ENCODE measurements at places on chromosomes 7 and 10. TPM values are rescaled to one million over a fixed set of nuclear protein-coding genes. Genes with fewer than 3 reads are reported as not detected.

DNA sequence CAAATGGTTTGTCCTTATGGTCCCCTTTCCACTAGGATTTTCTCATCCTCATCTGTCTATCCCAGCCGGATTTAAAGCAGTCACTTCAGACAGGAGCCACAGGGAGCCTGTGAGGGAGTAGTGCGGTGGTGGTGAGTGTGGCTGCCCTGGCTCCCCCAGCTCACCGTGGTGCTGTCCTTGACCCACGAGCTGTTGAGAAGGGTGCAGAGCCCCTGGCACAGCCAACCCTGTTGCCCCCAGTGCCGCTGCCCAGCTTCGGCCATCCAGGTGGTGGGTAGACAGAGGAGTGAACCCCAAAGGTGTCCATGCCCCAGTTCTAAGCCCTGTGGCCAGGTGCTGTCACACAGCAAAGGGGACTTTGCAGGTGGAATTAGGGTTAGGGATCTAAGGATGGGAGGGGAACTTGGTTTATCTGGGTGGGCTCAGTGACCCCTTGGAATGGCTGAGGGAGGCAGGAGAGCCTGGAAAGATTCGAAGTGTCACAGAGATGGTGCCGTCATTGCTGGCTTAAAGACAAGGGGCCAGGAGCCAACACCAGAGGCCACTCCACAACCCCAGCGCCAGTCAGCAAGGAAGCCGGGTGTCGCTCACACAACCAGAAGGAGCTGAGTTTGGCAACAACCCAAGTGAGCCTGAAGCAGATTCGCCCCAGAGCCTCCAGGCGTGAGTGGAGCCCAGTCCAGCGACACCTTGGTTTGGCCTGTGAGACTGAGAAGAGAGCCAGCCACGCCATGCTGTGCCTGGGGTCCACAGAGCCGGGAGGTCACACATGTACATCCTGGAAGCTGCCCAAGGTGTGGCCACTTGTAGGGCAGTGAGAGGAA is 142.4 kb downstream of the ADCY1 start:
- no peaks in the 10 kb centered on the region for H3K4me1 ChIP-seq
- no peaks in the 10 kb centered on the region for H3K36me3 ChIP-seq
- no peaks in the 10 kb centered on the region for H3K27me3 ChIP-seq

DNA sequence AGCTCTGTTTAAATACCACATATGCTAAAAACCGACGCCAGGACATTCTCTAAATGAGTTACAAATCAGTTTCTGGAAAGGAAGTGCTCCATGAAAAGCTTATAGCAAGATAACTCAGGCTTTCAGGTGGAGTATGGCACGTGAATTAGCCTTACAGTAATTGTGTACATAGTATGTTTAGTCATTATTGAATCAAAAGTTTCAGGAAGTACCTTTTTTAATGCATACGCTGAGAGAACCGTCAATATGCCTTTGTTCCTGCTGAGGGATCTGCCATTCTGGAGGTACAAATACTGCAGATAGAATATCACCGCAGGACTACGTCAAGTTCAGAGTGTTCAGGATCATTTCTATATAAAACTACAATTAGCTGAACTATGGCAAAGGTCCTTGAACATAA is 45.7 kb downstream of the ANKMY2 start:
- H3K4me1 ChIP-seq, result no peaks in the 10 kb centered on the region
- no peak for DNase-seq
- peaks cover 5% of the 10 kb centered on the region for H3K36me3 ChIP-seq

DNA sequence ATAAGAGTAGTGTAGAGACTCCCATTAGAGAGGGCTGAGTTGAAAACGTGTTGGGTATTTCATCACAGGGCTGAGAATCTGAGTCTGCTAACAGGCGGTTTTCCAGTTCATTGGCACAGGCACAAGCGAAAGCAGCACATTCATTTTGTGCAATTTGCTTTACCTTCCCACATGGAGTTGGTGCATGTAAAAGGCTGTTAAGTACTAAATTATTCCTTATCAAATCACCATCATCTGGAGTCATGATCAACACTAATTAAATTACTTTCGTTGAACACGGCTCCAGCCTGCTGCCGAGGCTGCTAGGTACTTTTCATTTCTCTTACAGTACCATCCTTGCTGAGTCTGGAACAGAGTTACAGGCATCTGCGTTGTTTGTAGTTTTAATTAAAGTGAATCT is 43.8 kb downstream of the ETV1 start:
- no peaks in the 10 kb centered on the region for H3K36me3 ChIP-seq
- H3K4me1 ChIP-seq, result no peaks in the 10 kb centered on the region
- H3K27me3 ChIP-seq, result no peaks in the 10 kb centered on the region
- H3K27ac ChIP-seq, result no peak overlapping the region

- H3K36me3 ChIP-seq, result no peaks in the 10 kb centered on the region
- H3K4me3 ChIP-seq, result no peak overlapping the region
- peaks cover 67% of the 10 kb centered on the region for H3K27me3 ChIP-seq
- peaks cover 7% of the 10 kb centered on the region for H3K4me1 ChIP-seq
- H3K27ac ChIP-seq, result no peak overlapping the region
These were observed 28.2 kb upstream of the PAX2 start for GRCh38 chr10:100717166-100717565.

- H3K4me1 ChIP-seq, result peaks cover 19% of the 10 kb centered on the region
- H3K27ac ChIP-seq, result peak overlapping the region; percentile 66
- H3K4me3 ChIP-seq, result no peak overlapping the region
- DNase-seq, result peak; percentile 55
- H3K27me3 ChIP-seq, result no peaks in the 10 kb centered on the region
- no peaks in the 10 kb centered on the region for H3K36me3 ChIP-seq
These were observed 183.6 kb downstream of the LRRC4 start for GRCh38 chr7:127847641-127848040.

DNA sequence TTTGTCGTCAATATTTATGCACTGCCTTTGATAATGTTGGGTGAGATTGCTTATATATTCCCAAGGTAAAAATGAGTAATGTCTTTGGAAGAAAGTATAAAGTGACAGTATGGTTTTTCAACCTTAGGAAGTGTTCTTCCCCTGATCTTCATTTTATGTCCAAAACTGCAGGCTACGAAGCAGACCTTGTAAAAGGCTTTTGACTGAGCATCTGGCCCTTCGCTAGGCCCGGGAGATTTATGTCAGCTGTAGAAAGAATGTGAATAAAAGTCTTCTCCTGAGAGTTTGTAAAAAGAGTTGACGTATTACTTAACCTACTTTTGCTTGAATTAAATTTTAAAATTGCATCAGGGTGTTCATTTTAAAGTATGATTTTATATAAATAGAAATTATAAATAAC is 116.8 kb downstream of the CPED1 start:
- H3K27me3 ChIP-seq, result no peaks in the 10 kb centered on the region
- H3K4me3 ChIP-seq, result no peak overlapping the region
- DNase-seq, result no peak

DNA sequence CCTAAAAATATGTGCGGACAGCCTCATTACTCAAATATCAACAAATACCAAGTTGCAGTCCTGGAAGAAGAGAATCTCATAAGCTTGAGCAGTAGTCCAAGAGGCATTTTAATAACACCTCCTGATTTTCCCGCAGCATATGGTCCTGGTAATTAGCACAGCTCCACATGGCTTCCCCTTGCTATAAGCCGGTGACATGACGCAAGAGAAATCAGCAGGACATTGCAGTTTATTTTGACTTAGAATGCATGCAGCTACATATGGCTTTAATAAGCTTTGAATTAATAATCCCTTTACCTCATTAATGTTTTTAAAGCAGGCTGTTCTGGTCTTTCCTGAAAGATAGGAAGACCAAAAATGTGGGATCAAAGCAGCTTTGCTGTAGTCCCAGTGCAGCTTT is 137.6 kb downstream of the RAMP3 start:
- H3K36me3 ChIP-seq, result no peaks in the 10 kb centered on the region
- H3K27me3 ChIP-seq, result no peaks in the 10 kb centered on the region
- no peak for DNase-seq

DNA sequence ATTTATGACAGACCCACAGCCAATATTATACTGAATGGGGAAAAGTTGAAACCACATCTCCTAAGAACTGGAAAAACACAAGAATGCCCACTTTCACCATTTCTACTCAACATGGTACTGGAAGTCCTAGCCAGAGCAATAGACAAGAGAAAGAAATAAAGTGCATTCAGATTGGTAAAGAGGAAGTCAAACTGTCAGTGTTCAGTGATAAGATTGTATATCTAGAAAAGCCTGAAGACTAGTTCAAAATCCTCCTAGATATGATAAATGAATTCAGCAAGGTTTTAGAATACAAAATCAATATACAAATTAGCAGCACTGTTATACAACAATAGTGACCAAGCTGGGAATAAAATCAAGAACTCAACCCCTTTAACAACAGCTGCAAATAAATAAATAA is 6.9 kb upstream of the ZNF138 start:
- H3K27me3 ChIP-seq, result no peaks in the 10 kb centered on the region
- no peak overlapping the region for H3K4me3 ChIP-seq
- no peaks in the 10 kb centered on the region for H3K36me3 ChIP-seq
- H3K4me1 ChIP-seq, result no peaks in the 10 kb centered on the region
- DNase-seq, result no peak
- H3K27ac ChIP-seq, result no peak overlapping the region

DNA sequence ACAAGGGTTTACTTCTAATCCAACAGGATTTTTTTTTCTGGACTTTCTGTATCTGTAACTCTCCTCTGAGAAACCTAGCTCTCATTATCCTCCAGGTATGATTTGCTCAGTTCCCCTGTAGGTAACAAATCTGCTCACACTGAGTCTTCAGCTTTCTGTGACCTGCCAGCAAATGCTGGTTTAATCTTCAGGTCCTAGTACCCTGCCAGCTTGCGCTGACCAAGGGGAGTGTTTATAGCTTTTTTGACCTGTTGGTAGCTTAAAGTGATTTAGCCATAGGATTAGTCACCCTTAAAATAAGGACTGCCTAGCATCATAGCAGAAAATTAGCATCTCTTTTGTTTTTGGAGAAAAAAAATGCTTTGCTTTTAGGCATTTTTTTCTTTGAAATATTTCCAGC is 22.4 kb downstream of the SND1 start:
- H3K4me1 ChIP-seq, result no peaks in the 10 kb centered on the region
- H3K27ac ChIP-seq, result no peak overlapping the region
- no peak overlapping the region for H3K4me3 ChIP-seq
- no peaks in the 10 kb centered on the region for H3K27me3 ChIP-seq
- DNase-seq, result no peak

DNA sequence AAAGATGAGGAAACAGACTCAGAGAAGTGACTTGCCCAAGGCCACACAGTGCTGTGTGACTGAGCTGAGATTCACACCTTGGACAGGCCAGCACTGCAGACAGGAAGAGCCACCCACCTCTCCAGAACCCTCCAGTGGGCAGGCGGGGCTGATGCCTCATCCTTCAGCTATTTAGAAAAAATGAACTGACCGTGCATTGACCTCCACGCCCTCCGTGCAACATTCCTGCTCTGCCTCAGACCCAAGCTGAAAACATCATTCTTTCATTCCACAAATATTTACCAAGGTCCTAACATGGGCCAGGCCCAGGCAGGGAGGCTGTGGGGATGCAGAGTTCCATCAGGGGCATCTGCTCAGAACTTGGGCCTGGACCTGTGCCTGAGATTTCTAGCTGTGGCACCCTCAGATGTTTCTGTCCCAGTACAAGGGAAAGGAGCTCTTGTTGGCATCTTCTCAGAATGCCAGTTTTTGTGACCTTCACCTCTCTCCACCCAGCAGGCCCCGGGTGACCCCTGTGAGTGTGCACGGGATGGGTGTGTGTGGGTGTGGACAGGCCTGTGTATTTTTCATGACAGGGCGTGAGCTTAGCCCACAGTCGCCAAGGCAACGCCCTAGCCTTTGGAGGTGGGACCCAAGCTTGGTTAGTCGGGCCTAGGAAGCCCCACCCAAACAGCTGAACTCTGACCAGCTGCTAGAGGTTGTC is 6.5 kb downstream of the VSIR start:
- no peaks in the 10 kb centered on the region for H3K36me3 ChIP-seq
- peak; percentile 84 for DNase-seq
- H3K27me3 ChIP-seq, result no peaks in the 10 kb centered on the region
- H3K4me1 ChIP-seq, result peaks cover 7% of the 10 kb centered on the region
- peak overlapping the region; percentile 94 for H3K27ac ChIP-seq

DNA sequence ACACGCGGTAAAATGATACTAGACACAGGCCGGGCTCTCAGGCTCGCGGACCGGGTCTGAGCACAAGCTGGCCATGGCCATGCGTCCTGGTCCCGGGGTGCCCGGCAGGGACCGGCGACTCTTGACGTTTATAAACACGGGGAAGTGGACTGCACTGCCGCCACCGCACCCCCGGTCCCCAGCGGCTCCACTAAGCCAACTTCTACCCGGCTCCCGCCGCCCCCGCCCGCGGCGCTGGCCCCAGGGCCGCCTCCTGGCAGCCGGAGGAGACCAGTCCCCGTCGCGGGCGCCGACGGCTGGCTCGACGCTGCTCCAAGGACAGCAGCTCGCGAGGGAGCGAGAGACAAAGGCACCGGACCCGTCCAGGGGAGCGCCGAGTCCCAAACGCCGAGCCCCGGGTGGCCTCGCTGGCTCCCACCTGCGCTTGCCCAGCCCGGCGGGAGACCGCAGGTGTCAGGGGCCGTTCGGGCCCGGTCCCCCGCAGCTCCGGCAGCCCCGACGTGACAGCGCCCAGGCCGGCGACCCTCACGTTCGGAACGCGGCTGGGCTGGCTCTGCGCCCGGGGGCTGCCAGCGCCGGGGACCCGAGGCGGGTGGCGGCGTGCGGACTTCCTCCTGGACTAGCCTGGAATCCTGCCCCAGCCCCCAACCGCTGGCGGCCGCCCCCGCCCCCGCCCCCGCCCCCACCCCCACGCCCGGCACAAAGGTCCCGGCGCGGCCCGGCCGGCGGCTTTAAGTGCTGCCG is 517 bp downstream of the ITGB1 start:
- H3K4me1 ChIP-seq, result no peaks in the 10 kb centered on the region
- H3K27ac ChIP-seq, result peak overlapping the region; percentile 99
- DNase-seq, result peak; percentile 50

- no peak for DNase-seq
- no peaks in the 10 kb centered on the region for H3K36me3 ChIP-seq
- no peaks in the 10 kb centered on the region for H3K4me1 ChIP-seq
- H3K27ac ChIP-seq, result peak overlapping the region; percentile 50
These were observed 77.1 kb downstream of the ITGB8 start for GRCh38 chr7:20407585-20408466.

DNA sequence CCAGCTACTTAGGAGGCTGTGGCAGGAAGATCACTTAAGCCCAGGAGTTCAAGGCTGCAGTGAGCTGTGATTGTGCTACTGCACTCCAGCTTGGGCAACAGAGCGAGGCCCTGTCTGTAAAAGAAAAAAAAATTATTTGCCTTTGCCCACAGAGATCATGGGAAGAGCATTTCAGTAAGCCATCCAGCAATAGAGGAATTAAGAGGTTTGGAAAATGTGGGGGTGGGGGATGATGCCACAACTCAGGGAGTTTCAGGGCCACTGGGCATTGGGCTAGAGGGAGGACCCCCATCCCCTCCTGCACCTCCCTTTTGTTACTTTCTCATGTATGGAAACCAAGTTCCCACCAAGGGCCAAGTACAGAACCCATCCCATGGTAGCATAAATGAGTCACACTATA is 38.4 kb downstream of the SVIL start:
- no peaks in the 10 kb centered on the region for H3K4me1 ChIP-seq
- H3K27me3 ChIP-seq, result no peaks in the 10 kb centered on the region
- no peak overlapping the region for H3K4me3 ChIP-seq

GRCh38 chr10:49109669-49110340 is 5.5 kb downstream of the VSTM4 start:
- H3K27me3 ChIP-seq, result no peaks in the 10 kb centered on the region
- H3K36me3 ChIP-seq, result no peaks in the 10 kb centered on the region
- no peak overlapping the region for H3K4me3 ChIP-seq
- H3K4me1 ChIP-seq, result no peaks in the 10 kb centered on the region
- no peak overlapping the region for H3K27ac ChIP-seq

The GPR26 gene
- total RNA-seq, result not detected

The PLXDC2 gene
- total RNA-seq, result 101 TPM

The FBXO24 gene
- total RNA-seq, result 0.98 TPM

The SLC39A12 gene
- total RNA-seq, result 0.88 TPM

The SORBS1 gene
- 200 TPM for total RNA-seq

The EPO gene
- total RNA-seq, result not detected

The ENTPD7 gene
- 10.8 TPM for total RNA-seq
